ENCODE measurements at places on chromosomes 5 and 9.

DNA sequence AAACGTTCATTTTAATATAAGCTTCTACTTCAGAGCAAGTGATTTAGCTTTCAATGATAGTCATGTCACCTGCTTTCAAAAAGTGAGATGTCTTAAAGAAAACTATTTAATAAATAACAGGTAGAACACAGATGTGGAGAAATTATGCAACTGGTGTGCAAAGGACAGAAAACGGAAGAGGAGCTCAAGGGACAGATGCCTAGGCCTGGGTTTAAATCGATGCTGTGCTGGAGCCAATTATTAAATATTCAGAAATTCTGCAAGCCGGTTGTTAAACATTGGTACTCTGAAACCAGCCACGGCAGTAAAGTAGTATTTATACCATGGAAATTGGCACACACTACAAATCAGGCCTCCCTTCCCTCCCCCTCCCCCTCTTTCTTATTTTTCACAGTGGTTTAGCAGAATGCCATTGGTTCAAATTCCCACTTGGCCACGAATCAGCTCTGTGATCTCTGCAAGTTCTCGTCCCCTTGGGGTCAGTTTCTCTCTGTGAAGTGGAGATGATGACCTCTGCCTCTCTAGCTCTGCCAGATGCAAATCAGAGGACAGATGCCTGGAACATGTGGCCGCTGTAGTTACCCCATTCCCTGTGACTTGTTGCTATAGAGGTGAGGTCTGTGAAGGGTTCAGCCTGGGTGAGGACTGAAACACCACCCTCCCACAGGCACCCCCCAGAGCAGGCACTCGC, 6.2 kb upstream of the RNF130 start:
- DNase-seq, result no peak

DNA sequence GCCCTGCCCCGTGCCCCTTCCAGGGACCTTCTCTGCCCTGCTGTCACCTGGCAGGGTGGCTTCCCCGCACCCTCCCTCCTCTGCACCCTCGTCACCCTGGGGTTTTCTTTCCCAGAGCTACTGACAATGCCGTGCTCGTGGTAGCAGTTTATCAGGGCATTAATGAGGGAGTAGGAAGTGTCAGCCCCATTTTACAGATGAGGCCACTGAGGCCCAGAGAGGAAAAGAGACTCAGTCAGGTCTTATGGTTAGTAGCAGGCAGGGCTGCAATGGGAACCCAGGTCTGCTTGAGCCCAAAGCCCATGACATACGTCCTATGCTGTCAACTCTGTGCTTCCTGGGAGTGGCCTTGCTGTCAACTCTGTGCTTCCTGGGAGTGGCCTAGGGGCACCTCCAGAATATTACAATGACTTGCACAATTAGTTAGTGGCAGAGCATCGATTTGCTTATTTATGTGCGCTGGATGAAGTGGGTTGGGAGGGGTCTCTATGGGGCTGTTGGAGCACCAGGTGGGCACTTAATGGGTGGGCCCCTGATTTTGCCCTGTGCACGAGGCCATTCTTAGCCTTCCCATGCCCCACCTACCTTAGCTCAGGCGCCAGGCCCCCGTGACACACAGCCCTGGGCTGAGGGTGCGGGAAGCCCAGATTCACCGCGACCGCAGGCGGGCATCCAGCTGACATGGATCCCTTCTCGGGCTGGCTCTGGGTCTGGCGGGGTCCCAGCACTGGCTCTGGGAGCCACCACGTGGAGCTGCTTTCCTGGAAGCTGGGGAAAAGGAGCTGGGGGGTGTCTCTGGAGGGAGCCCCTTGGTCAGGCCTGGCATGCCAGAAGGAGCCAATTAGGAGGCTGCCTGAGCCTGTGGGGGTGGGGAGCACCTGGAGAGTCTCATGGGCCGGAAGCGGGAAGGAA, 82.0 kb upstream of the ORM1 start:
- no peak for DNase-seq

DNA sequence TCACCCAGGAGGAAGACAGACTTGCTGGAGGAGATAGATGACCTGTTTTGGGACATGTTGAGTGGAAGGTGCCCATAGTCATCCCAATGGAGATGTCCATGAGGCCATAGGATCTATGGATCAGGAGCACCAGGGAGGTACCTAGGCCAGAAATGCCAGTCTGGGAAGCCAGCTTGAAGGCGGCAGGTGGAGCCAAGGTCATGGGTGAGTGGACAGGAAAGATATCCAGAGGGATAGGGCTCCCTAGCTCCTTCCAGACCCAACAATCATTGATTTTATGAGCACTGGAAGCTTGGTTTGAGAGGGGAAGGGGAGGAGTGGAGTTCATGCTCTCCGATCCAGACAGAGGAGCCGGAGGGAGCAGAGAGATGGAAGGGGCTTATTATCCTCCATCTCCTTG, 252.6 kb downstream of the CDK5RAP2 start:
- no peak for DNase-seq

- no peak for DNase-seq
Observed at GRCh38 chr5:102718819-102719218, 36.3 kb upstream of the PAM start.

GRCh38 chr5:171306781-171307591, 2.1 kb upstream of the TLX3 start:
- no peak for DNase-seq

DNA sequence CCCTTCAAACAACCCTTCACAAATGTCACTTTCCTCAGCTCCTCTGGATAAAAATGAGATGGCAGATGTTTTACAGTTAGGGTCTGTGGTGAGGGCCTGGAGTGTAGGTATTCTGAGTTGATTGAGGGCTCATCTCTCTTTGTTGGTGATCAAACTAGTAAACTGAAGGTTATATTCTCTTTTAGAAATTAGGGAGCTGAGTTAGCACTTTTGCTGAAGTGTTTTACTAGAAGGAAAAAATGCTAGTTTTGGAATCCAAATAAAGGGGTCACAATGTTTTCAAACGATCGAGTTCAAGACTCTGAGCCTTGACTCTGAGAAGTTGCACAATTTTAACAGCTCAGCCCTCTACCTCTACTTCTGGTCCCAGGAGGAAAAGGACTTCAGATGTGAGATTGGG, 23.4 kb downstream of the RHOBTB3 start:
- DNase-seq, result no peak

- DNase-seq, result peak; percentile 2
Observed at GRCh38 chr5:125227333-125228095, 481.1 kb upstream of the ZNF608 start.

DNA sequence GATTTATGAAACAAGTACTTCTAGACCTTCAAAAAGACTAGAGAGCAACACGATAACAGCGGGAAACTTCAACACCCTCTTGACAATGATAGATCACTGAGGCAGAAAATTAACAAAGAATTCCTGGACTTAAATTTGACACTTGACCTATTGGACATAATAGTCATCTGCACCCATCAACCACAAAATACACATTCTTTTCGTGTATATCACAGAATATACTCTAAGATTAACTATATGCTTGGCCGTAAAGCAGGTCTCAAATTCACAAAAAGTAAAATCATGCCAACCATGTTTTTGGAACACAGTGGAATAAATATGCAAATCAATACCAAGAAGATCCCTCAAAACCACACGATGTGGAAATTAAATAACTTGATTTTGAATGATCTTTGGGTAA, 559.4 kb downstream of the DNAH5 start:
- DNase-seq, result no peak

DNA sequence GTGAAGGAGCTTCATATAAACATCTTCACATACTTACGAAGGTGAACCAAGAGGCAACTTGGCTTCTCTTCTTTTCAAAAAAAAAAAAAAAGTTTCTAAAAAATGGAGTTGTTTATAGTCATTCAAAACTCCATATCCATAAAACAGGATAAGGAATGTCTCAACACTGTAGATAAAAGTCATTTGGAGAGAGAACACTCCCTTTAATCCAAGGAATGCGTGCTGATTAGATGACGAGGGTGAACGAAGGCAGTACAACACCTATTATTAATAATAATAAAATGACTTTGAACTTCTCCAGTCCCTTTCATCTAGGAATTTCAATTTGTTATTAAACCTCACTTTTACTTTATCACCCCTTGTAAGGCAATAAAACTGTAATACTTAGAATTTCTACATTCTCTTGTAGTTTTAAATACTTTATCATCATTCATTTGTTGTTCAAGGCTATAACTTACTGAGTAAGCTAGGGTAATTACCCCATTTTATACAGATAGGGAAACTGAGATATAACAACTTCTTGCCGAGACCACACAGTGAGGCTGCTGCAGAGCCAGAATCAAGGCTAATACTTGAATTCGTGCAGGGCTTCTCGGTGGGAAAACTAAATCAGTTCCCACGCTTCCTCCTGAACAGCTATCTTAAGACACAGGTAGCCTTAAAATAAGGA, 377.1 kb downstream of the EFNA5 start:
- DNase-seq, result no peak

GRCh38 chr5:88924330-88924657, 41.3 kb upstream of the MEF2C start:
- DNase-seq, result no peak

- no peak for DNase-seq
Observed at GRCh38 chr5:126359884-126360283, 63.3 kb upstream of the GRAMD2B start.

GRCh38 chr5:159933531-159934485, 17.5 kb downstream of the ADRA1B start:
- DNase-seq, result no peak

- DNase-seq, result no peak
Observed at GRCh38 chr5:40754381-40755092, 1.2 kb downstream of the TTC33 start.

GRCh38 chr5:73265641-73266040, 92.6 kb downstream of the TMEM174 start:
- DNase-seq, result no peak

GRCh38 chr5:137531266-137531665, 32.1 kb upstream of the SPOCK1 start:
- DNase-seq, result no peak

- no peak for DNase-seq
Observed at GRCh38 chr5:56710826-56711590, 104.3 kb upstream of the MAP3K1 start.

- no peak for DNase-seq
Observed at GRCh38 chr9:124339603-124340146, 75.6 kb downstream of the PSMB7 start.

GRCh38 chr9:3719286-3719685, 193.5 kb upstream of the RFX3 start:
- no peak for DNase-seq

- DNase-seq, result no peak
Observed at GRCh38 chr9:37565661-37566618, 10.2 kb downstream of the FBXO10 start.

DNA sequence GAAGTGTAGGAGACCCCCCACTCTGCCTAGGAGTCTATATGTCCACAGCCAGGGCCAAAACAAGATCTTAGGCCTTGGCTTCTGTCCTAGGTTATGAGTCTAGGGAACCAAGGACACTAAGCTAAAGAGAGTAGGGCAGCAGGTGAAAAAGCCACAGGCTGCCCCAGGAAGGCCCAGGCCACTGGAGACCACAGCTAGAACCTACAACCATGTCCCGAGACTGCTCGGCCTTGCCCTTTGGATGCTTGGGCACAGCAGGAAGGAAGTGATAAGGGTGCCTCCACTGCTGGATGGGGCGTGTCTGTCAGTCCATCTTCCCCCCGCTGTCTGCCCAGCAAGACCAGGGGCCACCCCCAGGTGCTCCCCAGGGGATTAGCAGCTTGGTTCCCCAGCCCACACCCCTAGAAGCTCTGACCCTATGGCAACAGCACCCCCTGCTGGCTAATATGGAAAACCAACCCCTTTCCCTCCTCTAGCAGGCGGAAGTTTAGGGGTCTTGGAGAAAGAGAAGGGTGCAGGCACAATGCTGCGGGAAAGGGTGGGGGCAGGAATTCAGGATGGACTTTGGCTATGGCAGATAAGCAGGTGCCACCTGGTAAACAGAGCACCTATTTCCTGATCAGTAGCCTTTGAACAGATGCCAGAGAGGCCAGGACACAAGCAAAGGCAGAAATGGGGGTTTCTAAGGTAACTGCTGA, 10.5 kb upstream of the IRF1 start:
- DNase-seq, result peak; percentile 80

DNA sequence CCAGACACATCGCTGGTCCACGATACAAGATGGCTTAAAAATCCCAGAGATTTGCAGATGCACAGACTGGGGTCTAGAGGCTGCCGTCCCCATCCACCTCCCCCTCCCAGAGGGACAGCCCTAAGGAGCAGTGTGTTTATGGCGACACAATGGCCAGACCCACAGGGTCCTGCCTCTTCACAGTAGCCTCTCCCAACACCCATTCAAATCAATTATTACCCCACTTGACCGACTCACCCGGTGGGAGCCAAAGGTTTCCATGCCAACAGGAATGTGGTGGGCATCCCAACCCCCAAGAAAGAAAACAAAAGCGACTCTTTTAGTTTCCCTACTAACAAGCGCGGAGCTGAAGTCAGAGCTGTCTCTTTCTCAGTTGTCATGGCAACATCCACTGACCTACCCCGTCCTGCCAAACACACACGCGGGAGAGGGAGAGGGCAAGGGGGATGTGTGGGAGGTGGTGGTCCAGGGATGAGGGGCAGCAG, 209.0 kb downstream of the TTLL11 start:
- DNase-seq, result no peak

GRCh38 chr5:35230038-35230611, at the start of gene PRLR:
PRLR (minus strand) TSS chr5:35230487; CDS start chr5:35089620, 140,867 bp downstream.
- DNase-seq, result peak; percentile 70

GRCh38 chr5:38789777-38790176, 56.0 kb upstream of the OSMR start:
- DNase-seq, result no peak

DNA sequence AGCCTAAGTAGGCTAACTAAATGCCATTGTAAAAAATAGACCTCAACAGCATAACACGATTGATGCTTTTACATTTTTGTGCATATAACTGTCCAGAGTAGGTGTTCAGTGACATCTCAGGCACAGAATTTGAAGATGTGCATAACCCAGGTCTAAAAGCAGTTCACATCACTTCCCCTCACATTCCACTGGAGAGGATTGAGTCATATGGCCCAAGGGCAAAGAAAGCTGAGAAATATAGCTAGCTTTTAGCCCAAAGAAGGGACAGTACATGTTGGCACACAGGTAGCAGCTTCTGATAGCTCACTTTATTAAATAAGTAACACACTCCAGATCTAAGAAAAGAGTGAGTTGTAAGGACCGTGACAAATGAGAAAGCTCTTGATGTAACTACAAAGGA, 2259.5 kb upstream of the WWC1 start:
- DNase-seq, result no peak
